Substantia nigra (tissue), 51 donors: ENCODE measurements at places on chromosomes 1 and 21.

GRCh38 chr1:82387012-82387366, 586.3 kb downstream of the ADGRL2 start:
- no peak for DNase-seq

GRCh38 chr1:30991862-30992606, 73.5 kb downstream of the PUM1 start:
- DNase-seq = no peak

GRCh38 chr21:19353256-19353655, 949.7 kb upstream of the TMPRSS15 start:
- DNase-seq = no peak

GRCh38 chr21:35441868-35442582, 392.9 kb upstream of the RUNX1 start:
- DNase-seq = no peak

DNA sequence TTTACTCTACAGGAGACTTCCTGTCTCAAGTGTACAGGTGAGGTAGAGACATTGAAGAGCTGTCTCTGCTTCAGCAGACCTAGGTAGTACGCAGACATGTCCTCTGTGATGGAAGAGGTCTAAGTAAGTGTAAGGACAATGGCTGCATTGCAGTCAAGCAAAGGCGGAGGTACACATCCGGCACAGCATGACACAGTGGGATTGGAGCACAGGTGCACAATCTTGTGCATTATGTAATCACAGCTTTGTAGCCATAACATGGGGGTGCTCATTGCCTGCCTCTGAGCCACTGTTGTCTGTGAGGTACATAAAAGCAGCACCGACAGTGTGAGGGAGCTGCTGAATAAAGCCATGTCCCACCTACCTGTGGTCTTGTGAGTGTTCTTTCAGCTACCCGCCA, 66.4 kb upstream of the CCDC190 start:
- DNase-seq = no peak

DNA sequence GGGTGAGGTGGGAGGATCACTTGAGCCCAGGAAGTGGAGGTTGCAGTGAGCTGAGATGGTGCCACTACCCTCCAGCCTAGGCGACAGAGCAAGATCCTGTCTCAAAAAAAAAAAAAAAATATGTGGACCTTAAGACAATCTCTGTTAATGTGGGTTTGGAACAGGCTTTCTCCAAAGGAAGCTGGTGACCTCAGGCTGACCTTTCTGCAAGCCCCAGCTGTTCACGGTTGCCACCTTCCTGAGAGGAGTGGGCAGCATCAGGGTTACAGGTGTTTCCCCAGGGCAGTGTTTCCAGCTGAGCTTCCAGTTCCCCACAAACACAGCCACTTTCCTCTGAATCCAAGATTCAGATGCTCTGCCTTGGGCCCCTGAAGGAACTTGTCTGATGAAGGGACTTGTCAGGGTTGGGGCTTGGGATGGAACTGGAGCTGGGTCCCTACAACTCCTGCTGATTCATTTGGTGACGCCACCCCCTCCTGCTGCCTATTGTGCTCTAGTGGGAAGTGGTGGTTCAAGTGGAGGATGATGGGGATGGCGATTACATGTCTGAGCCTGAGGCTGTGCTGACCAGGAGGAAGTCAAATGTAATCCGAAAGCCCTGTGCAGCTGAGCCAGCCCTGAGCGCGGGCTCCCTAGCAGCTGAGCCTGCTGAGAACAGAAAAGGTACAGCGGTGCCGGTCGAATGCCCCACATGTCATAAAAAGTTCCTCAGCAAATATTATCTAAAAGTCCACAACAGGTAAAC, 1.9 kb downstream of the ZBTB48 start:
- no peak for DNase-seq

DNA sequence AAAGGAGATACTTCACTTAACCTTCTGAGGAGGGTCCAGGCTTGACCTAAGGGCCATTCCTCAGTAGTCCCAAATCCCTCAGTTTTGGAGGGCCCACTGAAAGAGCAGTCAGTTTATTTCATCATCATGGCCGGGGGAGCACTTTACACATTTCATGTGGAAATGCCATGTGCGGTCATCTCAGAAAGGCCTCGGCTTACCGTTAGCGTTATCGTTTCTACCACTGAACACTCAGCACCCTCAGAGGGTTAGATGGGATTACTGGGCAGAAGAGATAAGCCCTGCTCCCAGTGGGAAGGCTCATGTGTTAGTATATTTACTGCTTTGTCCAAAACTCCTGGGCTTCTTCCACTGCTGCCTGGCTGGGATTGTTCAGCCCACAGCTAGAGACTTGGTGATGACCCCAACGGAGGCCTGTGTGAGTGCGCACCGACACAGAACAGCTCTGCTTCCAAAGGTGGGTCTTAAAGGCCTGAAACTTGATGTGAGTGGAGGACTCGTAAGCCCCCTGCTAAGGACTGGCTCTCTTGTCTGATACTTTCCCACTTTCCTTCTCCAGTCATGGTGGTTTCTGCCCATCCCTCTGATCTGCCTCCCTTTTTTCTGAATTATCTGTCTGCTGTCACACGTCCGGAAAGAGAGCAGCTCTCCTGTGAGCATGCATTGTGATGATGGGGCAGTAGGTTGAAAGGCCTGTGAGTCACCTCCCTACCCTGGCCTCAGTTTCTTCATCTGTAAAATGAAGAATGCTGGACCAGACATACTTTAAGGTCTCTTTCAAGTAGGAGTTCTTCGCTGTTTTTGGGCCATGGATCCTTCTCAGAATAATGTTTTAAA, 284.5 kb downstream of the ASTN1 start:
- DNase-seq = no peak

DNA sequence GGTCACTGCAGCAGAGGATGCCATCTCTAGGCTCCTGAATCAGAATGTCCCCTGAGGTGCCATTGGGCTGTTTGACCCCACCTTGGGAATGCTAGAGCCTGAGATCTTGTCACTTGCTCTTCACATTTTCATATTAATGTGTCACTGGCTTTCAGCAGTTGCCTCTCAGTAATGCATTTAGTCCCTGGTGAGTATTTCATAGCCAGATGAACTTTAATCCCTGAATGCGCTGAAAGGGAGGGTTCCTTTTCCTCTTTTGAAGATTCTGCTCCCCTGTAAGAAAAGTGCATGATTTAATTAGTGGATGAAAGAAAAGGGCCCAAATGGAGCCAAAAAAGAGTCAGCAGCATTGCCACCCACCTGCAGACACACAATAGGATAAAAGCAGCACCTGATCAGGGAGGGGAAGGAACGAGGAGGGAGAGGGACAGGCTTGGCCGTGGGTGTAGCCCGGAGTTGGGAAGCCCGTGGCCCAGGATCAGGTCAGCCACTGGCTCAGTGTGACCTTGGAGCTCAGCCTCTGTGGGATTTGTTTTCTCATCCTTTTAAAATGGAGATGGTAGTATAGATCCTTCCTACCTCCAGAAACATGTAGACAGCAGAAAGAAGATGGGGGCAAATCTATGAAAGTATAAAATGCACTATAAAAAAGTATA, 31.1 kb downstream of the ROR1 start:
- no peak for DNase-seq

DNA sequence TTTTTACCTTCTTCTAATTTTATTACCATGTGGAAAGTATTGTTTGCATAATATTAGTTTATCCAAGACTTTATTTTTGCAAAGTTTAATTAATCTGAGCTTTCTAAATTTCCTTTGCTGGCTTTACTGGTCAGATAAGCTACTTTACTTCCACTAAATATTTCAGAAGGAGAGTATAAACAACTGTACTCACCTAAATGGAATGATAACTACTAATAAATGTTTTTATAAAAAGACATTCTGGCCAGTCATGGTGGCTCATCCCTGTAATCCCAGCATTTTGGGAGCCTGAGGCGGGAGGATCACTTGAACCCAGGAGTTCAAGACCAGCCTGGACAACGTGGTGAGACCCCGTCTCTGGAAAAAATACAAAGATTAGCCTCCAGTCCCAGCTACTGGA, 36.0 kb downstream of the ATP8B2 start:
- no peak for DNase-seq

DNA sequence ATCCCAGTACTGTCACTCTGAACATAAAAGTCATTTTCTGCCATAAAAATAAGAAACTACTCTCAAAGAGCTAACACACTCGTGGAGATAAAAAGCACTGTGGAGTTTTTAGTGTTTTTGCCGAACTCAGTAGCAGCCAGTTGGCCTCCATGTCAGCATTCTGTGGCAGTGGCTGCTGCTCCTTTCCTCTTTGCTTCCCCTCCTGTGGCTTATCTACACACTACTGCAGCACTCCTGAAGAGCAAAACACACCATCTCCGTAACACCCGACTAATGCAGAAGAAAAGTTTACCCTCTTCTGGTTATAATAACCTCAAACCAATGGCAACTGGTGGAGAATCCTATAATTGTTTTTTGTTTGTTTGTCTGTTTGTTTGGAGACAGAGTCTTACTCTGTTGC, 44.9 kb downstream of the RAB3GAP2 start:
- no peak for DNase-seq

GRCh38 chr1:31723828-31724359, 20.1 kb upstream of the COL16A1 start:
- no peak for DNase-seq

- no peak for DNase-seq
Observed at GRCh38 chr1:98181036-98181764, 260.4 kb upstream of the DPYD start.

GRCh38 chr1:23126801-23127200, 41.9 kb downstream of the LUZP1 start:
- no peak for DNase-seq

DNA sequence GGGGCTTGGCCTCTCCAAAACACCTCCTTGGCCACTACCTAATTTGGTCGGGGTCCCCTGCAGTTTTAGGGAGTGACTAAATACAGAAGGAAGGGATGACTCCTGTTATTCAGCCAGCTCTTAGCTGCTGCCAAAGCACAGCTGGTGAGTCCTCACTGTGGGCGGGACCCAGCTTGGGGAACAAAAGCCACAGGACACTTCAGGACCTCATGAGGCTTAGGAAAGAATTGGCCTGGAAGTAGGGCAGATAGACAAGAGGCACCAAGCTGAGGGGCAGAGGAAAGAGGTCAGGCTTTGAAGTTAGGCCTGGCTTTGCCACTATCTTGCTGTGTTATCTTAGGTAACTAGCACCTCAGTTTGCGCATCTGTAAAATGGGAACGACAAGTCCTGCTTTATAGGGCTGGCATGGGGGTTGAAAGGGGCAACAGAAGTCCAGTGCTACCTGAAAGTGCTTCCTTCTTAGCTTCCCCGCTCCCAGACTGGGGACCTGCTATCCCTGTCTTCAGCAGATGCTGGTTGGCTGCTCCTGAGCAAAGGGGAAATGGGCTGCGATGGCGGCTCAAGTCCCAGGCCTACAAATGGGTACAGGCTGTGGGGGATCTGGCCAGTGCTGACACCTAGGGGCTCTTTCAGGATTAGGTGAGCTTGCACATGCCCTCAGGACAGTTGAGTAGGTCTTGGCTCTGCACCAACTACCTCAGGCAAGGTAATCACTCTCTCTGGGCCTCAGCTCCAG, 15.7 kb downstream of the IFI6 start:
- no peak for DNase-seq

GRCh38 chr1:26318338-26319064, 743 bp downstream of the CD52 start:
- no peak for DNase-seq

- no peak for DNase-seq
Observed at GRCh38 chr1:246051909-246052518, 455.1 kb downstream of the SMYD3 start.

- no peak for DNase-seq
Observed at GRCh38 chr1:243587823-243588560, 262.1 kb downstream of the AKT3 start.

DNA sequence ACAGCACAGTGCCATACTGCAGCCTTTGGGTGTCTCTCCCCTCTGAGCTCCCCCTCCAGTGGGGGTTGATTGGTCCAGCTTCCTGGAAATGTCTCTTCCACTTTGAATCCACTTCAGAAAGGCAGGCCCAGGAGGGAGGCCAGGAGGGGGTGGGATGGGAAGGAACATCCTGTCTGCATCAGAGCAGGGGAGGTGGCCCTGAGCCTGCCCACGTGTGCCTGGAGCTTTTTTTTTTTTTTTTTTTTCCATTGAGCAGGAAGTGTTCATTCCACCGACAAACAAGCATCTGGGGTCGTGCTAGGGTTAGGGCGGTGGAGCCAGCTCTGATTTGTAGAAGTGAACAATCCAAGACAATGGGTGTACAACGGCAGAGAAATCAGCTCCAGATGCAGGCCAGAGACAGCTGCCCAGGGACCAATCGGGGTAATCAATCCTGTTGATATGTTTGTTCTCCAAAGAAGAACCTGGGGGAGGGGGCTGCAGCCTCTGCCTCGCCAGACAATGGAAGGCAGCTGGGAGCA, 93.3 kb downstream of the SSBP3 start:
- no peak for DNase-seq

- no peak for DNase-seq
Observed at GRCh38 chr1:6207921-6208320, 2.0 kb downstream of the RNF207 start.

DNA sequence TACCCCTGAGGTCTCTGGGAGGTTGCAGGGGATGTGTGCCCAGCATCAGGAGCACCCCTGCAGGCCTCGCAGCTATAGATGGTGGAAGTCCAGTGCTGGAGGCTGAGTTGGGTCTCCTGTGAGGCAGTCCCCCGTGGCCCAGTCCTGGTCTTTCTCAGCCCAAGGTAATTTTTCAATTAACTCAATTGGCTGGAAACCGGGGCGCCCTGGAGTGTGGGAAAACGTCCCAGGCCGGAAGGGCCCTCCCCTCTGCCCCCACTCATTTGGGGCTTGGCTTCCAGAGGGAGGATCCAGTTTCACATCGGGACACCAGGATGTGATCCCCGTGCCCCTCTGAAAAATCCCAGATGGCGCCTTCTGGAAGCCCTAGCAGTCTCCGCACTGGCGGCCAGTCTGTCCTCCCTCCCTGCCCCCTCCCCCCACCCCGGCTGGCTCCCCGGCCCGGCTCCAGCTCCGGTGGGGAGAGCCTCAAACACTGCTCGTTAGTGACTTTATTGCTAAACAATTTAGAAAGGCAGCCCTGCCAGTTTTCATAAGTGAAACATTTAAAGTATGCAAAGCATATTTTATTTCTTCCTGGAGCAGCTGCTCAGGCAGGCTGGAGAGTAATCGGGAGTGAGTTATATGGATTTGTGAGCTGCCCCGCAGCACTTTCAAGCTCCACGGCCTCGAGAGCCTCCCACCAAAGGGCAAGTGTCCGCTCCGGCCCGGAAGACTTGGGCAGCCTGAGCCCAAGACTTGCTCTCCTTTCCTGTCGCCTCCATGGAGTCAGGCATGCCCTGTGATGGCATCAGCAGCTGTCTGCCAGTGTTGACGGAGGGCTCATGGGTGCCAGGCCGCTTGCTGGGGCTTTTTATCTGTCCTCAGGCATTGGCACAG, 208.2 kb upstream of the TMEM51 start:
- peak; percentile 65 for DNase-seq

- no peak for DNase-seq
Observed at GRCh38 chr1:119410961-119411360, 4.0 kb upstream of the HSD3B2 start.

DNA sequence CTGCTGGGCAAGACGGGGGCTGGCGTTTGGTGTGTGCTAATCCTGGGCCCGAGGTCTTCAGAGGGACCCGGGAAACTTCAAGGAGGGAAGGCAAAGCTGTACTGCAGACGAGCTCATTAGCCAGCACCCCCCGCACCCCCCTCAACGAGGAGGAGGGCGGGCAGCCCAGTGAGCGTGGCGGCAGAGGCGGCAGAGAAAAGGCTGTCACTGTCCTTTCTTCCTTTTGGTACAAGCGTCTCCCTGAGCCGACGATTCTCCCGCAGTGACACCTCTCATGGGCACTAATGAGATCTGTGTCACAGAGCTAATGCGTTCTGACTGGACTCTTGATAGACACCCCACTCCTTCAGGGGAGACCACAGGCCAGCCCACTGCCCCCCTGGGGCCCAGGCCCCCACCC, 29.5 kb downstream of the DMAP1 start:
- DNase-seq = no peak

GRCh38 chr1:214317300-214317699, 36.3 kb downstream of the SMYD2 start:
- DNase-seq = no peak

- DNase-seq = no peak
Observed at GRCh38 chr21:39115576-39116235, 67.5 kb downstream of the PSMG1 start.
